ENCODE measurements at places on chromosomes 3 and 15. TPM values are rescaled to one million over a fixed set of nuclear protein-coding genes. Genes with fewer than 3 reads are reported as not detected.

Gene ZNF621
- 14.7 TPM for total RNA-seq

Gene WDR73
- 30.3 TPM for total RNA-seq

- no peak for DNase-seq
Observed at GRCh38 chr15:69131362-69132220, 28.8 kb upstream of the GLCE start.

DNA sequence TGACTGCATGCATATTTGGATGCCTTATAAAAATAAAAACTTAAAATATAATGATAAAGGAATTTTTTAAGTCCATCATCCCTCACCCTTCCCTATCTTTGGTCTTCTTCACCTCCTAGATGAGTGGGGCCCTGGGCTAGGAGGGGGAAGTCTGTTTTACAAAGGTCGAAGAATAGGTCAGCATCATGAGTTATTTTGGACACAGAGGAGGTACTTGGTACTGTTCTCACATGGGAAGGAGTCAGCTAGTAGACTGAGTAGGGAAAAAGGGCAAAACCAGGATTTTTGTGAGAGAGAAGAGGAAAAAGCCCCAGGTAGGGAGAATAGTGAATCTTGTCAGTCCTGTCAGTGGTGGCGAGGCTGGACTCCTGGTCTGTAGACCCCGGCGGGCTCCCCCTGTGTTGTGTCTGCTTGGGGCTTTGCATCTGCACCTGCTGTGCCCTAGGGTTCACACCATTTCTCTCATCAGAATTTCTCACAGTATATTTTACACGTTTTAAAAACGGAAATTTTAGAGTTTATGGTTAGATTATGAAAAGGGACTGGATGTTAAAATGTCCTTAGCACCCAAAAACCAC lies 17.2 kb downstream of the GCSAM start:
- DNase-seq, result no peak

Gene DUOXA2
- total RNA-seq, result 24.6 TPM

Gene PYGO1
- 11.8 TPM for total RNA-seq

Gene C3orf85
- total RNA-seq, result 33.4 TPM

Gene BFSP2
- total RNA-seq, result not detected

DNA sequence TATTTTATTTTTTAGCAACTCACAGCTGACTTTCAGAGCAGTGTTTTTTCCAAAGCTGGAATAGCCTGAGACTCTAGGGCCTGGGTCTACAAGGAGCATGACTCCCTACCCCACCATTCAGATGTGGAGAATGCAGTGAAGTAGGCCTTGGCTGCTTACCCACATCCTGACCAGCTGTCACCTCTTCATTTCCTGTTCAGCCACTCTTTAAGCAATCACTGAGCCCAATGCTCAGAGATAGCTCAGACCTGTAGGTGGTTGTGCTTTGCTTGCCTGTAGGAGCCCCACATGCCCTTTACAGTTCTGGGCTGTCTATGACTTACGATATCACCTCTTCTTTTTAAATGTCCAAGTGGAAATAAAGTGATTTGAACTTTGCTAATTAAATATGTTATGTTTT lies 148.1 kb downstream of the NEK11 start:
- DNase-seq, result no peak

- DNase-seq, result peak; percentile 49
Observed at GRCh38 chr3:125212091-125212508, 448 bp downstream of the SLC12A8 start.

- peak; percentile 53 for DNase-seq
Observed at GRCh38 chr3:72520690-72521308, 327.4 kb downstream of the SHQ1 start.

DNA sequence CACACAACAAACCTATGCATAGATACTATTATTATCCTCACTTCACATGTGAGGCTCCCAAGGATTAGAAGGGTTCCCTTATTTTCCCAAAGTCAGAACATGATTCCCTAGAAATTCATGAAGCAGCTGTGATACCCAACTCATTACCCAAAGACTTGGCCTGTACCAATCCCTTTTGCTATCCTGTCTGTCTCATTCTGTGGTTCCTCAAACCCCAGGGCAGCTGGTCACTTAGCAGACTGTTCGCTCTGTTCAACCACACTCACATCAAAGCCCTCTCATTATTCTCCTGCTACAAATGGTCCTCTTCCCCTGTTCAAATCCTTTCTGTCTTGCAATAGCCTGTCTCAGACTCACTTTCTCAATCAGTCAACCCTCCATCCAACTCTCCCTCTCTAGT lies 154.3 kb upstream of the TRIM42 start:
- DNase-seq, result no peak

Gene DLL4
- 2.3 TPM for total RNA-seq

GRCh38 chr3:185263423-185263822 lies 9.6 kb upstream of the EHHADH start:
- no peak for DNase-seq

Gene CYFIP1
- 92.2 TPM for total RNA-seq

- no peak for DNase-seq
Observed at GRCh38 chr15:77706482-77707244, 74.0 kb upstream of the LINGO1 start.

Gene CMC1
- 22.6 TPM for total RNA-seq

Gene ARPIN
- 8.6 TPM for total RNA-seq

- no peak for DNase-seq
Observed at GRCh38 chr3:114336857-114337256, 43.0 kb downstream of the TIGIT start.

- DNase-seq, result no peak
Observed at GRCh38 chr3:119723022-119723421, 20.2 kb downstream of the CFAP91 start.

Gene CDHR4
- total RNA-seq, result not detected

DNA sequence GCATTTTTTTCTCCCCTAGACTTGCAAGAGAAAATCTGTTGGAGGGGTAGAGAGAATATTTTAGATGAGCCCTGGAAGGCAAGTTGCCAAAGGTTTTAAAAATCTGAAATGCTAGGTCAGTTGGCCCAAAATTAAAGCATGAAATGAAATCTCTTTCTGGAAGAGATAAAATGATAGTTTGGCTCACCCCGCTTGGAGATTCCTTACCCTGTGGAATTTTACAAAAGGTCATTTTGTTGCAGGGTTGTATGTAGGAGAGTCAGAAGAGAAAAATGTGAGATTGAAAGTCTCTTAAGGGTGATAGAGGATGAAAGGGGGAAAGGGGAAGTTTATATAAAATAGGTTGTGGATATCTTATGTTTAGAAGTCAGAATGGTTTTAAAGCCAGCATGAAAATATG lies 277.8 kb downstream of the CD47 start:
- DNase-seq, result no peak

GRCh38 chr3:16085410-16085809 lies 89.1 kb upstream of the GALNT15 start:
- no peak for DNase-seq

Gene NR2E3
- total RNA-seq, result not detected

- DNase-seq, result no peak
Observed at GRCh38 chr3:29565236-29565635, 284.4 kb downstream of the RBMS3 start.

Gene GRK7
- total RNA-seq, result 0.07 TPM

Gene COL6A5
- 0.08 TPM for total RNA-seq

GRCh38 chr3:116331380-116331779 lies 113.9 kb downstream of the LSAMP start:
- no peak for DNase-seq

Data from hepatocyte (in vitro differentiated cells).